Thoracic aorta (tissue), 2 donors: ENCODE measurements at places on chromosomes 1 and 21.

DNA sequence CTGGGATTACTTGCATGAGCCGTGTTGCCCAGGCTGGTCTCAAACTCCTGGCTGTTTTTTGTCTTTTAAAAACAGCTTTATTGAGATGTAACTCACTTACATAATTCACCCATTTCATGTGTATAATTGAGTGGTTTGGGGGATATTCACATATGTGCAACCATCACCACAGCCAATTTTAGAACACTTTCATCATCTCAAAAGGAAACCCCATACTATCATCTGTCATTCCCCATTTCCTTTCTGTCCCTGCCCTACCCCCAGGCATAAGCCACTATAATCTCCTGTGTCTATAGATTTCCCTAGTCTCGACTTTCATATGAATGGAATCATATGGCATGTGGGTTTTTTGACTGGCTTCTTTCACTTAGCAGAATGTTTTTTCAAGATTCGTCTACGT is 43.3 kb downstream of the GPR137B start:
- no peaks in the 10 kb centered on the region for H3K4me1 ChIP-seq
- no peak overlapping the region for H3K4me3 ChIP-seq
- H3K27me3 ChIP-seq, result no peaks in the 10 kb centered on the region

DNA sequence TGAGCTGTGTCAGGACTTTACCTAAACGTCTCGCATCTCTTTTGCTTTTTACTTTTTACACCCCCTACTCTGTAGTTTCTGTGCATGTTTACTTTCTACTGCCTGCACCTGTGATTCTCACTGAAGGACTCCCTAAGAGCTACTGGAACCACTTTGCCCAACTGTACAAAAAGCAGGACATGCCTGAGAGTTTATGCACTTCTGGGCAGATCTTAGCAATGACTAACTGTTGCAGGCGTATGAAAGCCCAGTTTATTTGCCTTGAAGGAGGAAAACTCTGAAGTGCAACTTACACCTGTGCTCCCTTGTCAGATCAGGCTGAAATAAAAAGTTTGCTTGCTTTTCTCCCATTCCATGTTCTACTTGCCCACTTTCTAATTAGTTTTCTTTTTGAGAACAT is 467.0 kb upstream of the USP24 start:
- no peaks in the 10 kb centered on the region for H3K27me3 ChIP-seq
- H3K27ac ChIP-seq, result no peak overlapping the region
- no peak overlapping the region for H3K4me3 ChIP-seq
- DNase-seq, result no peak

- H3K4me1 ChIP-seq, result peaks cover 67% of the 10 kb centered on the region
- DNase-seq, result no peak
- no peaks in the 10 kb centered on the region for H3K27me3 ChIP-seq
- H3K4me3 ChIP-seq, result peak overlapping the region; percentile 48
- H3K27ac ChIP-seq, result peak overlapping the region; percentile 91
Measured at GRCh38 chr1:17588048-17588871, 48.8 kb downstream of the ARHGEF10L start.

- no peaks in the 10 kb centered on the region for H3K27me3 ChIP-seq
- no peak overlapping the region for H3K4me3 ChIP-seq
- DNase-seq, result no peak
- peaks cover 26% of the 10 kb centered on the region for H3K4me1 ChIP-seq
- no peak overlapping the region for H3K27ac ChIP-seq
Measured at GRCh38 chr1:32197837-32198236, 2.6 kb upstream of the CCDC28B start.

DNA sequence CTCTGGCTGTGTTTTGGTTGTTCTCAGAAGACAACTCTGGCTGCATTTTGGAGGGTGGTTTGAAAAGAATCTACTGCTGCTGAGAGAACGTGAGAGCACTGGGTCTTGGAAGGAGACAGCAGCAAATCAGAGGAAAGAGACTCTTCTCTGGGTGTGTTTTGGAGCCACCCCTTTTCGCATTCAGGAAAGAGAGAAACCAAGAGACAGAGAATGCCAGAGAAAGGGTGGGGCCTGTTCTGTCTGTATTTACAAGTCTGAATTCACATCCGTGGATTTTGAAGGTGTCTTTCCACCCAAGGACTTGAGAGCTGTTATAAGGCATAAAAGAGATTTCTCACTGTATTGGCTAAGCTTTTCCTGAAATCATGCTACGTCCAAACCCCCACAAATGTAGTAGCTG is 187.2 kb downstream of the C1orf94 start:
- H3K4me3 ChIP-seq, result no peak overlapping the region
- no peaks in the 10 kb centered on the region for H3K4me1 ChIP-seq
- no peaks in the 10 kb centered on the region for H3K27me3 ChIP-seq
- DNase-seq, result no peak
- no peak overlapping the region for H3K27ac ChIP-seq

DNA sequence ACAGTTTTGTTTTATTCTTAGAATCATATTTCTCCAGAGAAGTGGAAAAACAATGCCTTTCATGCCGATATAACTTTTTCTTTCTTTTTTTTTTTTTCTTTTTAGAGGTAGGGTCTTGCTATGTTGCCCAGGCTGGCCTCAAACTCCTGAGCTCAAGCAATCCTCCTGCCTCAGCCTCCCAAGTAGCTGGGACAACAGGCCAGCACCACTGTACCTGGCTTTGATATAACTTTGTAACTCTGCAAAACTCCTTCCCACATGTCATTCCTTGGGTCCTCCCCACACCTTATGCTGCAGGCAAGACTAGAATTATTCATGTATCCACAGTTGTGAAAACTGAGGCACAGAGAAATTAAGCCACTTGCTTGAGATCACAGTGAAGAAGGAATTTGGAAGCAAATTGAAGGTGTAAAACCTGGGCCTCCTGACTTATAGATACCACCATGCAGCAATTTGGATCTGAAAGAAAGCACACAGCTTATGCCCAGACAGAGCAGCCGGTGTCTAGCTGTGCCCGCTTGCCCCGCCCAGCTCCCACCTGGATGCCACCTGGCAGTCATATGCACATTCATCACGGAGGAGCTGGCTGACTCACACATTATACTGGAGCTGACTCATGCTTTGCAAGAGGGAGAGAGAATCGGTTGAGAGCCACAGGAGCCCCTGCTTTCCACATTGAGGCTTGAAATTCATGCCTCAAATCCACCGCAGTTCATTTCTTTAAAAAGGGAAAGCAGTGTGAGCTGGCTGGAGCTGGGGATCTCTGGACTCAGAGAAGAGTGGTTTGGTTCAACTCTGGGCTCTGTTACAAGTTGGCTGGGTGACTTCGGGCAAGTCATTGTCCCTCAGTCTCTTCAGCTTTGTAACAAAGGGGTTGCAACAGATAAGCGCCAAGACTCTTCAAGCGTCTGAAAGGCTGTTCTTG is 8.3 kb upstream of the SLC2A1 start:
- H3K4me1 ChIP-seq, result peaks cover 7% of the 10 kb centered on the region
- H3K36me3 ChIP-seq, result no peaks in the 10 kb centered on the region
- H3K4me3 ChIP-seq, result no peak overlapping the region
- DNase-seq, result no peak

DNA sequence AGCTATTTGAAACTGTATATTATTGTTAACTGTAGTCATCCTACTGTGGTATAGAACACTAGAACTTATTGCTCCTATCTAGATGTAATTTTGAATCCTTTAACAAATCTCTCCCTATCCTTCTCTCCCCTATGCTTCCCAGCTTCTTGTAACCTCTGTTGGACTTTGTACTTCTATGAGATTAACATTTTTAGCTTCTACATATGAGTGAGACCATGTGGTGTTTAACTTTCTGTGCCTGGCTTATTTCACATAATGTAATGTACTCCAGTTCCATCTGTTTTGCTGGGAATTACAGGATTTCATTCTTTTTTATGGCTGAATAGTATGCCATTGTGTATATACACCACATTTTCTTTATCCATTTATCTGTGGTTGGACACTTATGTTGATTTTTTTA is 64.5 kb upstream of the KIAA1614 start:
- no peaks in the 10 kb centered on the region for H3K27me3 ChIP-seq
- H3K4me3 ChIP-seq, result no peak overlapping the region
- peaks cover 3% of the 10 kb centered on the region for H3K36me3 ChIP-seq
- H3K4me1 ChIP-seq, result no peaks in the 10 kb centered on the region
- DNase-seq, result no peak

GRCh38 chr1:94974241-94974640 is 47.3 kb upstream of the CNN3 start:
- H3K36me3 ChIP-seq, result no peaks in the 10 kb centered on the region
- H3K27ac ChIP-seq, result no peak overlapping the region
- no peak overlapping the region for H3K4me3 ChIP-seq
- peaks cover 23% of the 10 kb centered on the region for H3K4me1 ChIP-seq
- no peaks in the 10 kb centered on the region for H3K27me3 ChIP-seq

GRCh38 chr21:32917362-32918135 is 108.2 kb upstream of the OLIG2 start:
- H3K27me3 ChIP-seq, result no peaks in the 10 kb centered on the region
- no peak overlapping the region for H3K27ac ChIP-seq
- no peaks in the 10 kb centered on the region for H3K4me1 ChIP-seq
- H3K36me3 ChIP-seq, result no peaks in the 10 kb centered on the region

GRCh38 chr21:19123053-19123452 is 719.5 kb upstream of the TMPRSS15 start:
- DNase-seq, result no peak
- H3K4me1 ChIP-seq, result no peaks in the 10 kb centered on the region
- no peaks in the 10 kb centered on the region for H3K27me3 ChIP-seq
- H3K27ac ChIP-seq, result no peak overlapping the region

- no peak overlapping the region for H3K4me3 ChIP-seq
- no peaks in the 10 kb centered on the region for H3K27me3 ChIP-seq
- no peak overlapping the region for H3K27ac ChIP-seq
- no peaks in the 10 kb centered on the region for H3K4me1 ChIP-seq
Measured at GRCh38 chr21:14321042-14321441, 61.9 kb downstream of the HSPA13 start.

DNA sequence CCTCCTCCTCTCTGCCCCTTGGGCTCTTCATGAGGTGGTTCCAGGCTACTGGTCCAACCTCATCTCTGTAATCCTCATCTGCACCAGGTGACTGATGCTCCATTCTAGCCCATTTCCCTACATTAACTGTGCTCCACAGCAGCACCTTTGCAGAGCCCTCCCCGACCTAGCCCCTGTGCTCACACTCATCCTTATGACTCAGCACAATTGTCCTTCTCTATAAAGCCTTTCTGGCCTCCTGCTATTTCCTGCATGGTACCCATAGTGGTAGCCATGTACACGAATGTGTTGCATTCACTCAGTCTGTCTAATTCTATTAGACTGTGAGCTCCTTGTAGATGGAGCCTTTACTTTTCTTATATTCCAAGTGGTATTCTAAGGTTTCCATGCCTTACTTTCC is 339.0 kb downstream of the DISC1 start:
- H3K27ac ChIP-seq, result no peak overlapping the region
- H3K4me3 ChIP-seq, result no peak overlapping the region
- H3K36me3 ChIP-seq, result no peaks in the 10 kb centered on the region

DNA sequence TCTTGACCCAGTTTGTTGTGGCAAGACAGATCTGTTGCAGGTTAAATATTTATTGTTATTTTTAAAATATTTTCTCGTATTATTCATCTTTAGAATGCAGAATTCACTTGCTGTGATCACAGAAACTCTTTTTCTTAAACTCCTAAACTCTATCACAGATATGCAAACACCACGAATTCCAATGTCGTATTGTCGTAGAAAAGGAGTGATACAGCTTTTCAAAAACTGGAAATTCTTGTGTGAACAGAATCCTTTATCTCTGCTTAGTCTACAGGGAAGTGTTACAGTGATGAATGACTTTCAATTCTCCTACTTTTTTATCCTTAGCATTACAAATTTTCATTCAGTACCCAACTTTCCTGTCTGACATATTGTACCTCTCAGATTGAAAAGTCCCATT is 1329.5 kb upstream of the B3GALT2 start:
- H3K27ac ChIP-seq, result no peak overlapping the region
- H3K4me3 ChIP-seq, result no peak overlapping the region
- no peak for DNase-seq
- H3K36me3 ChIP-seq, result no peaks in the 10 kb centered on the region
- no peaks in the 10 kb centered on the region for H3K4me1 ChIP-seq

GRCh38 chr1:7726623-7727022 is 44.5 kb upstream of the VAMP3 start:
- H3K4me1 ChIP-seq, result no peaks in the 10 kb centered on the region
- no peaks in the 10 kb centered on the region for H3K36me3 ChIP-seq
- no peak overlapping the region for H3K4me3 ChIP-seq
- no peaks in the 10 kb centered on the region for H3K27me3 ChIP-seq
- DNase-seq, result no peak

DNA sequence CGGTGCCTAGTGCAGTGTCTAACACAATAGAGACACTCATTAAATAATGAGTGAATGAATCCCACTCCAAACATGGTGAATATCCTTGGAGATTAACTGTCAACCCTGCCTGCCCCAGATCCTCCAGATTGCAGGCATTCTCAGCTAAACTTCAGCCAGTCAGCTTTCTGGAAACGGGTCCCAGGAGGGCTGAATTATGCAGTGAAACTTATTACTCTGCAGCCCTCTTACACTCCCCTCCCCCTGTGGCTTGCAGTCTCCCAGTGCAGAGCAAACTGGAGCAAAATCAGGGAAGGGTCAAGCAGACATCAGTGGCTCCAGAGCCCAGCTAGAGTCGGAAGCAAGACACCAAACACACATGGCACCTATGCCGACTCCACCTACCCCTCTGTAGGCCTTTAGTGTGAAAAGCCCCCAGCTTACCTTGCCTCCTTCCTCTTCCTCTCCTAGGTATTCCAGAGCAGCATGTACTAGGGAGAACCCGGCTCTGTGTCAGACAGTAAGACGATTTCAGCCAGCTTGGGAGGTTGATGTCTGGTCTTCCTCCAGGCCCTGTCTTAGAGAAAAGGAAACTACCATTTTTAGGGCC is 6.5 kb upstream of the RGS16 start:
- H3K4me3 ChIP-seq, result no peak overlapping the region
- H3K27me3 ChIP-seq, result no peaks in the 10 kb centered on the region
- no peak overlapping the region for H3K27ac ChIP-seq
- H3K4me1 ChIP-seq, result peaks cover 12% of the 10 kb centered on the region

DNA sequence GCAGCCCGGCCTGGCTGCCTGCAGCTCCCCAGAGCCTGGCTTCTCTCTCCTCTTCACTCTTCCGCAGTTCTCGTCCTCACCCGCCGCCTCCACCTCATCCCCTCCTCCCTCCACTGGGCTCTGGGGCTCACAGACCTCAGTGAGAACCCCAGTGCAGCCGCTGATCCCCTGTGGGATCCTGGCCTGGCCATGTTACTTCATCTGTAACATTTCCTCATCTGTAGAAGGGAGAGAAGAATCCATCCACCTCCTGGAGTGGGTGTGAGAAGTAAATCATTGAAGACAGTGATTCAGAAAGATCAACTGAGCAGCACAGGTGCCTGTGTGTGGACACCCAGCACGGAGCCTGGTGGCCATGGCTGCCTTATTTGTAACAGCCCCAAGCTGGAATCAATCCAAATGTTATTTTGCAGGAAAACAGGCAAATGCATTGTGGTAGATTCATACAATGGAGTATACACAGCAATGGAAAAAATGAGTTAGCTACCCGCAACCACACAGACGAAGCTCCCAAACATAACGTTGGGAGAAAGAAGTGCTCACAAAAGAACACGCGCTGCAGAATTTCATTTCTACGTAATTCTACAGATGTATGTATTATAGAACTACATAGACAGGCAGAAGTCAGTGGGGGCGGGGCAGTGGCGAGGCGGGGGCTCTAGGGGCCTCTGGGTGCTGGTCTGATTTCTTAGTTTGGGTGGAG is 8.7 kb downstream of the LAPTM5 start:
- no peaks in the 10 kb centered on the region for H3K36me3 ChIP-seq
- H3K27ac ChIP-seq, result no peak overlapping the region
- no peaks in the 10 kb centered on the region for H3K27me3 ChIP-seq
- no peak for DNase-seq
- no peak overlapping the region for H3K4me3 ChIP-seq

- H3K36me3 ChIP-seq, result peaks cover 11% of the 10 kb centered on the region
- H3K4me3 ChIP-seq, result peak overlapping the region; percentile 93
- H3K27ac ChIP-seq, result peak overlapping the region; percentile 98
Measured at GRCh38 chr21:25733859-25734653, 648 bp downstream of the ATP5PF start.
